Muscle of leg (tissue), 16 donors: ENCODE measurements at places on chromosomes 12 and 14. TPM values are rescaled to one million over a fixed set of nuclear protein-coding genes. Genes with fewer than 3 reads are reported as not detected.

DNA sequence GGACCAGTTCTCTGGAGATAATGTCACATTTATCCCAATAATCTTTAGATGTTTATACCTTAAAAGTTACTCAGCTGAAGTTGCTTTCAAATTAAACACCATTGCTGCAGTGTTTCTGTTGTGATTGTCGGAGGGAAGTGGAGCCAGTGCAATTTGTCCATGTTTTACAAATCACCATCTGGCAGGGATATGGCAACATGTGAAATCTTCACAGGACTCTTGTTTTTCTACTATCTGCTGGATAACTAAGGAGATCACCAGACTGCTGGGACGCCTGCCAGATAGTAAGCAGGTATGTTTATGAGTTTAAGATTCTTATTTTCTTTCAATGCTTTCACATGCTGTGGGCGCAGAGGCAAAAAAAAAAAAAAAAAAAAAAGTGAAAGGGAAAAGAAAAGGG is 100.3 kb upstream of the SOX5 start:
- DNase-seq = peak; percentile 39

Gene MAP3K9
- polyA plus RNA-seq = 0.15 TPM

GRCh38 chr14:55123101-55123500 is 6.0 kb upstream of the LGALS3 start:
- peak; percentile 71 for DNase-seq

DNA sequence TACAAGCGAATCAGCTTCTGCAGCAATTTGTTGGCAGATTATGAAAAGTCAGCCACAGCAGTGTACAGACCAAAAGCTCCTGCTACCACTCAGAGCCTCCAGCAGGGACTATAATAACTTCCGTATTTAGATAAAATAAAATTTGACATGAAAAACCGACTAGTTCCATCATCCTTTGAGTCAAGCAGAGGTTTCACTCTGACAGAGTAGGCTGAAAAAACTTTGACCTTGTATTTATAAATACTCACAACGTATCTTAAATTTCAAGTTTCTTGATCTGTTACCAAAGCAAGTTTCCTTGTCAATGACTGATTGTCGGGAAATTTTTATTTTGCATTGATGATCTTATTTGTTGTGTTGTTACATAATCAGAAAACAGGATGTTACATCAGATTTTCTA is 283.4 kb downstream of the DAD1 start:
- no peak for DNase-seq

Gene DPY19L2
- polyA plus RNA-seq = 11.8 TPM

- no peak for DNase-seq
Observed at GRCh38 chr14:105877645-105878044, 351.3 kb downstream of the TMEM121 start.

Gene LBHD2
- not detected for polyA plus RNA-seq

DNA sequence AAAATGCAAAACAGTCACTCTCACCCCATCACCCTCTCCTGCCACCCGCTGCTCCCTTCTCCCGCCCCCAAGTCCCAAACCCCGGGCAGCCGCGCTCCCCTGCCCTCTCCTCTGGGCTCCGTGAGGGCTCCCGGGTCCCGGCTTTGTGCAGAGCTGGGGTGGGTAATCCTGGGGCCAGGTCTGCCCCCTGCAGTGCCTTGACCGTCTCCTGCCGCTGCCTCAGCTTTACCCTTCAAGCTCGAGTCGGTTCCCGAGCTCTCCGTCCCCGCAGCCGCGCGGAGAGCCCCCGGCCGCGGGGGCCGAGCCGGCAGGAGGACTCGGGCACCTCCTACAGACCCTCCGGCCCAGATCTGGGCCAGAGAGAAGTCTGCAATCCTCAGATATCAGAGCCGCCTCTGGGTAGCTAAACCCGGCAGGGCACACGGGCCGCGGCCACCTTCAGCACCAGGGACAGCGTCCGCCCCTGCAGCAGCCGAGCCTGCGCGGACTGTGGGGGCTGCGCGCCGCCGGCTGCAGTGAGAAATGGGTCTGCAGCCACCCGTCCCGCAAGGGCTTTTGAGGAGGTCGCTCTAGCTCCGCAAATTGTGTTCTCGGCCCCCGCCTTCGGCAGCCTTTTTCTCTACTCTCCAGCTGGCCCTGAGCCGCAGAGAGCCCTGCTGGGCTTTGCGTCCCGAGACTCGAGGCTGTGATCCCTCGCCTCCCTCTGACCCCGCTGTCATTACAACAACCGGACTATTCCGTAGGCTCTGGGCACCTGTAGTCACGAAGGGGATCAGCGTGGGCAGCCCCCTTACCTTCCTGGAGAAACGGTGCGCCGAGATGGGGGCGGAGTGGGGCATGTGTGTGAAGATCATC is 1.2 kb downstream of the PRMT8 start:
- peak; percentile 77 for DNase-seq

- peak; percentile 92 for DNase-seq
Observed at GRCh38 chr12:104049903-104050356, at the start of gene GLT8D2. Gene GLT8D2 (minus strand): TSS chr12:104050187. CDS start chr12:104019648, 30,539 bp downstream.

GRCh38 chr12:112933129-112933505 is 5.2 kb upstream of the OAS3 start:
- no peak for DNase-seq

GRCh38 chr12:77845831-77846230 is 15.1 kb downstream of the NAV3 start:
- no peak for DNase-seq

DNA sequence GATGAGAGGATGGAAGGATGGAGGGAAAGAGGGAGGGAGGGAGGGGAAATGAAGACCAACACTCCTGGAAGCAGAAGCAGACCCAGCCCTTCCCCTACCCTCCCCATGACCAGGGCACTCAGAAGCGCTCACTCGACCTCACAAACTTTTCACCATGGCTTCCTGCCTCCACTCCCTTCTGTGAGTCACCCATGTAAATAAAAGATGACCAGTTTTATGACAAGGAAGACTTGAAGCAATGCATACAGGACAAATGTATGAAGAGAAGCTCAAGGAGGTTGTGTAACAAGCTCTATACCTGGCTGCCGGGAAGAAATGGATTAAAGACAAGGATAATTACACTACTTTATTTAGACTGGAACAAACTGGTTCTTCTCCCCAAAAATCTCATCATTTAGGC is 63.8 kb downstream of the CDC42BPB start:
- no peak for DNase-seq

Gene ATG2B
- polyA plus RNA-seq = 14.3 TPM
